Kidney epithelial cell (primary cell): ENCODE measurements at places on chromosomes 1 and 21. TPM values are rescaled to one million over a fixed set of nuclear protein-coding genes. Genes with fewer than 3 reads are reported as not detected.

Gene ST6GALNAC3
- 4.1 and 4.2 TPM in 2 replicates for total RNA-seq

Gene ZNF669
- 21.0 and 31.2 TPM in 2 replicates for total RNA-seq

Gene APCS
- total RNA-seq = not detected in 2 replicates

Gene RASSF5
- total RNA-seq = 4.0 and 4.2 TPM in 2 replicates

Gene MARCKSL1
- total RNA-seq = 184 and 187 TPM in 2 replicates

Gene MYOG
- total RNA-seq = not detected in 2 replicates

Gene LCE6A
- total RNA-seq = not detected in 2 replicates

Gene KIF2C
- total RNA-seq = 9.5 and 11.8 TPM in 2 replicates

Gene KRTAP12-1
- total RNA-seq = not detected in 2 replicates
